Keratinocyte (primary cell): ENCODE measurements at places on chromosomes 6 and 20. TPM values are rescaled to one million over a fixed set of nuclear protein-coding genes. Genes with fewer than 3 reads are reported as not detected.
A peak's percentile ranks its signal among the peaks of the same experiment; 100 is the strongest.

DNA sequence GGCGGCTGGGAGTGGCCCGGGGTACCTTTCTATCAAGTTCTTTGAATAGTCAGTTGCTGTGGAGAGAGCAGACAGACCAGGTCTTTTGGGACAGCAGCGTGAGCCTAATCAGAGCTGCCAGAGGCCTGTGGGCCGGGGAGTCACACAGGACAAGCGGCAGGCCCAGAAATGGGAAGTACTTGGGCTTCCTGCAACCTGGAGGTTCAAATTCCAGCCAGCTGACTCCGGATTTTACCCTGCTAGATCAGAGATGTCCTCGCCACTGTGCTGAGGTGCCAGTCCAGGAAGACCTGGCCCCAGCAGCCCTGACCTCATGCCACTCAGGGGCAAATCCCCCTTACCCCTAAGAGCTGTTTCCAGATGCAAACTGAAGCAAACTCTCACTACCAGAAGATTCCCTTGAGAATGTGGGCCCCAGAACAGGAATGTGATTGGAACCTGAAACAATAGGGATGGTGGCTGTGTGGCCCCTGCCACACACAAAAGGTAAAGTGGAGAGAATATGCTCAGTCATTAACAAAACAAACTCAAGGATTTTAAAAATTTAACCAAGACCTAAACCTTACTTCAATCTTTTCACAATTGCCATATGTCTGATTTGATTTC, 9.7 kb downstream of the BEND3 start:
- no peaks in the 10 kb centered on the region for H3K4me1 ChIP-seq
- H3K4me3 ChIP-seq, result no peak overlapping the region
- no peak for DNase-seq
- H3K27ac ChIP-seq, result no peak overlapping the region
- H3K27me3 ChIP-seq, result no peaks in the 10 kb centered on the region

DNA sequence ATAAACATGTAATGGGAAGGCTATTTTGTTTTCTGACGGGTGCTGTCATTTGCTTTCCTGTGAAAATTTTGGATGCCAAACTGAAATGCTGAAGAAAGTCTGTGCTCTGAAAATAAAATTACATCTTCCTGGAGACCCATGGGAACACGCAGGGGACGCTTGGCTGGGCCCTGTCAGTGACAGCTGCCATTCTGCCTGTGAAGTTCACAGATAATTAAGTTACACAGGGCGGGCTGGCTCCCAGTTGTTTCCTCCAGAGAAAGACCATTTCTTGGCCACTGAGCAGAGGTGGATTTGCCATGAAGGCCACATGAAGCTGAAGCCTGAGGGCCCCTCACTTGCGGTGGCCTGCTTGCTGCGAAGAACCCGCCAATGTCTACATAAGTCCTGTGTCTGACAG, 93.5 kb downstream of the TMEM170B start:
- DNase-seq, result no peak
- H3K27ac ChIP-seq, result no peak overlapping the region
- H3K36me3 ChIP-seq, result no peaks in the 10 kb centered on the region
- H3K4me1 ChIP-seq, result peaks cover 16% of the 10 kb centered on the region
- peaks cover 5% of the 10 kb centered on the region for H3K27me3 ChIP-seq
- H3K4me3 ChIP-seq, result no peak overlapping the region

DNA sequence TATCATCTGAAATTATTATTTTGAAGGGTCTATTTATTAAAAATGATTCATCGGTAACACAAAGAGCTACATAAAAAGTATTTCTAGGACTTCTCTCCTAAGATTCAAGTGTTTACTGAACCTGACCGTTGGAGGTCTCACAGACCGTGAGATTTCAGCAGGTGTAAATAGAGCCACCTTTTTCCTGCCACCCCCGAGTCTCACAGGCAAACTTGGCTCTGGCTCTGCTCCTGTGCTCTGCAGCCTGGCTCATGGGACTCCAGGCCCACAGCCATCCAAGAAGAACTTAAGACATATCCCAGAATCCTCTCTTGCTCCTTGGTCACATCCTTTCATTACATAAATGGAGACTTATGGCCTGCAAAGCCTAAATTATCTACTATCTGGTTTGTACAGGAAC, 67.8 kb upstream of the AGPAT4 start:
- no peaks in the 10 kb centered on the region for H3K4me1 ChIP-seq
- no peak overlapping the region for H3K4me3 ChIP-seq
- no peak overlapping the region for H3K27ac ChIP-seq

GRCh38 chr20:50615407-50615806, 75.9 kb downstream of the RIPOR3 start:
- no peaks in the 10 kb centered on the region for H3K4me1 ChIP-seq
- H3K4me3 ChIP-seq, result no peak overlapping the region
- DNase-seq, result no peak
- H3K27ac ChIP-seq, result no peak overlapping the region
- no peaks in the 10 kb centered on the region for H3K36me3 ChIP-seq

GRCh38 chr6:1039746-1040145, 272.2 kb upstream of the FOXQ1 start:
- DNase-seq, result peak; percentile 17
- H3K27ac ChIP-seq, result peak overlapping the region; percentile 13
- no peaks in the 10 kb centered on the region for H3K36me3 ChIP-seq
- H3K4me1 ChIP-seq, result peaks cover 33% of the 10 kb centered on the region
- peaks cover 5% of the 10 kb centered on the region for H3K27me3 ChIP-seq

- no peaks in the 10 kb centered on the region for H3K36me3 ChIP-seq
- DNase-seq, result no peak
- H3K4me3 ChIP-seq, result no peak overlapping the region
- H3K27me3 ChIP-seq, result no peaks in the 10 kb centered on the region
Measured at GRCh38 chr6:63819831-63820230, 184.2 kb downstream of the PHF3 start.

- no peak overlapping the region for H3K27ac ChIP-seq
- DNase-seq, result no peak
- no peaks in the 10 kb centered on the region for H3K36me3 ChIP-seq
- H3K27me3 ChIP-seq, result no peaks in the 10 kb centered on the region
Measured at GRCh38 chr6:20841806-20842205, 307.5 kb downstream of the CDKAL1 start.

DNA sequence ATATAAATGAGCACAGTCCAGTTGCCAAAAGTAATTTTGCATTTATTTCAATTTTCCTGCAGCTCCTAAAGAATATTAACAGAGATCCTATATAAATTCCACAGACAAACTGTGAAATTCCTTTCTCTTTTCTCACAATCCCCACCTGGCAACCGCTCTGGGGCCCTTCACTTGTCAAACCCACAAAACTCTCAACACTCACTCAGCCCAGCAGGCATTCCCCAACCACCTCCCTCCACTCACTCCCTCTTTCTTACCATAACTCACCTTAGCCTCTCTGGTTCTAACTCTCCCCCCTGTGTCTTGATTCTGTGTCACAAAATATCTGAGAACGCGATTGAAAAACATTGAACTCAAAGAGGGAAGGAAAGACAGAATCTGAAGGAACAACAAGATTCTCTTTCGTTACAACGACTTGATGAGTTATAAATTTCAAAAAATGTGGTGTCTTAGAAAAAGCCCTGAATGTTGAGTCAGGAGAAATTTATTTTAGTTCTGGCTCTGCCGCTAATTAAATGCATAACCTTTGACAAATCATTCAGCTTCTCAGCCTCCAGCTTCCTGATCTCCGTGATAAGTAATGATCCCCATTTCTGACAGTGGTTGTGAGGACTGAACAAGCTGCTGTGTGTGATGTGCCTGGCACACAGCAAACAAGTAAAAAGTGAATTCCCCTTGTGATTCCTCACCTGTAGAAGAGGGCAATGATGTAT, 87.9 kb downstream of the UNC5CL start:
- no peaks in the 10 kb centered on the region for H3K36me3 ChIP-seq
- H3K4me3 ChIP-seq, result peak overlapping the region; percentile 22
- H3K4me1 ChIP-seq, result peaks cover 41% of the 10 kb centered on the region
- peak; percentile 48 for DNase-seq

DNA sequence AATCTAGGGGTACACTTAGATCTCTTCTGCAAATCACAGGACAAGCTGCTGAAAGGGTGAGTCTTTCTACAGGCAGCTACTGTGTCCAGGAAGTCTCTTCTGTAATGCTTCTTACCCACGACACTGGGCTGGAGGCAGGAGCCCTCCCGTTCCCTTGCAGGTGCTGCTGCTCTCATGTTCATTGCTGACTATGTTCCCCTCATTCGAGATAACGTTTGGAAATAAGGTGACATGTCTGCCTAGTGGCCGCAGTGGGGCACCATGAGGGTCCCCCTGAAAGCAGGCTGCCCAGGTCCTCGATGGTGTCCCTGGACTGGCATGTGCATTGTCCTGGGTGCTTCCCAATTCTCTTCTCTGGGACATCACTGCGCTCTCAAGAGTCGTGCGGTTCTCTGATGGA, 74.7 kb downstream of the SYNJ2 start:
- peaks cover 6% of the 10 kb centered on the region for H3K36me3 ChIP-seq
- no peak overlapping the region for H3K4me3 ChIP-seq
- H3K27me3 ChIP-seq, result no peaks in the 10 kb centered on the region
- peaks cover 38% of the 10 kb centered on the region for H3K4me1 ChIP-seq

DNA sequence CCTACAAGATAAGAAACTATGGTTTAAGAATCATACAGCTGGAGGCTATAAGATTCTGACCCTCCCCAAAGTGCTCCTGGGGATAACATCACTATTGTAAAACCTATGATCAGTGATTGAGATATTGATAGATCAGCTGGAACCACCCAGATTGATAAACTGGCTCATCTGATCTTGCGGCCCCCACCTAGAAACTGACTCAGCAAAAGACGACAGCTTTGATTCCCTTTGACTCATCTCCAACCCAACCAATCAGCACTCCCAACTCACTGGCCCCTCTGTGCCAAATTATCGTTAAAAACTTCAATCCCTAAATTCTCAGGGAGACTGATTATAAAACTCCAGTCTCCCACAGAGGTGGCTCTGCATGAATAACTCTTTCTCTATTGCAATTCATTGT, 106.4 kb downstream of the SCP2D1 start:
- no peak for DNase-seq
- H3K27ac ChIP-seq, result no peak overlapping the region
- no peaks in the 10 kb centered on the region for H3K36me3 ChIP-seq
- no peak overlapping the region for H3K4me3 ChIP-seq
- H3K4me1 ChIP-seq, result no peaks in the 10 kb centered on the region

DNA sequence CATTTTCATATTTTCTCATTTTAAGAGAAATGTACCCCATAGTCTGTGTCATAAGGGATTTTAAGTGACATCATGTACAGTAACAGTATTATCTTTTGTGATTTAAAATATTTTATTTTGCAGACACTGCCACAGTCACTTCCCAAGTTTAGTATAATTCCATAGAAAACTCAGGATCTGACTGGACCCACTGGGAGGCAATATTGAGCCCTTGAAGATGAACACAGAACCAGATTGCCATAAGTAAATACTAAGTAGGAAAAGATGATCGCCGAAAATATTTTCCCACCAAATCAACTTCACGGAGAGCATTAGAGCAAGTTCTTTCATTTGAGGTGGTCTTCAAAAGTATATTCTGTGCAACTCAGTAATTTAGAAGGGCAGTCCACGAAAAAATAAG, 17.6 kb upstream of the PKHD1 start:
- no peak overlapping the region for H3K27ac ChIP-seq
- H3K4me1 ChIP-seq, result no peaks in the 10 kb centered on the region
- no peak overlapping the region for H3K4me3 ChIP-seq
- H3K27me3 ChIP-seq, result peaks cover 4% of the 10 kb centered on the region
- H3K36me3 ChIP-seq, result no peaks in the 10 kb centered on the region

DNA sequence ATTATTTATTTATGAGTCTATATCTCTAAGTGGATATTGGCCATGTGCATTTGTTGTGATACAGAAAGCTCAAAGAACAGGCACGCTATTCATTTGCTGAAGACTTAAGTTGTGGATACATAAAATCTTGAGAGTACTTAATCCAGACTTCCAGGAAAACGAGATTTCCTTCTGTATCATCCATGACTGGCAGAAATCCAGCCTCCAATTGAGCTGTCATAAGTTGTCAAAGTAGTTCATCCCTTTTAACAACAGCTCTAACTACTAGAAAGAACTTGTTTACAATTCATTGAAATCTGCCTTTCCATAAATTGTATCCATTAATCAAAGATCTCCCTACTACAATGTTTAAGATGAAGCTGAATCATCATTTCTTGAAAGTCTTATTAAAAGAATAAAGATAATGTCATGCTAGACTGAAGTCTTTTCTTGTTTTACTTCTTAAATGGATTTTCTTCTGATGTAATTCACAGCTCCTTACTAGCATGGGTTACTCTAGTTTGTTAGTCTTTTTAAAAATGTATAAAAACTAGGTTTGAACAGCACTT, 447.3 kb upstream of the CITED2 start:
- H3K27me3 ChIP-seq, result no peaks in the 10 kb centered on the region
- no peak for DNase-seq
- H3K36me3 ChIP-seq, result no peaks in the 10 kb centered on the region
- H3K27ac ChIP-seq, result no peak overlapping the region
- no peak overlapping the region for H3K4me3 ChIP-seq
- no peaks in the 10 kb centered on the region for H3K4me1 ChIP-seq

- peak overlapping the region; percentile 83 for H3K27ac ChIP-seq
- peak overlapping the region; percentile 88 for H3K4me3 ChIP-seq
- H3K4me1 ChIP-seq, result peaks cover 33% of the 10 kb centered on the region
- H3K27me3 ChIP-seq, result no peaks in the 10 kb centered on the region
- DNase-seq, result no peak
Measured at GRCh38 chr6:43770372-43771209, 580 bp downstream of the VEGFA start.

DNA sequence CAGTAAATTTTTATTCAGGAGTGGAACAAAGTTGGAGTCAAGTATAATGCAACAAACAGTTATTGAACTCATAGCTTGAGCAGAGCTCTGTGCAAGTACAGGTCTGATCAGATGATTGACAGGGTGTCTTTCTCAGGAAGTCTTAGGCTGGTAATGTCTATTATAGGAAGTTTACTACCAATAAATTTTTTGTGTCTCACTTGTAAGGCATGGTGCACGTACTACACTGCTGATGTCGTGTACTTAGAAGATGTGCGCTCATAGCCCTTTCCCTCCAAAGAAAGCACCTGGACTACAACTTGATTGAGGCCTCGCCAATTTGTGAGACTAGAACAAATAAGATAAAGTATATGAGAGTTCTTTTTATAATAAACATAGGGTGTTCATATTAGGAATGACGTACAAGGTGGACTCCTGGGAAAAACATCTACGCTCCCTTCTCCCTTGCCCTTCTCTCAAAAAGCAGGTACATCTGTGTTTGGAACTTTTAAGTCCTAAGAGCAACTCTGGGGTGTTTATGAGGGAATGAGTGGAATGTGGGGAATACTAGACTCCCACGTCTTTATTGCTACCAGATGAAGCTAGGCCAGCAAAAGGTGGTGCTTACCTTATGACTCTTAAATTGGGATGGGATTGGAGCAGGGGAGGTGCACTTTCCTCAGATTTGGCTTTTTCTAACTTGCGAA, 1.5 kb downstream of the NDUFAF5 start:
- peak overlapping the region; percentile 71 for H3K27ac ChIP-seq
- H3K27me3 ChIP-seq, result no peaks in the 10 kb centered on the region
- H3K36me3 ChIP-seq, result peaks cover 11% of the 10 kb centered on the region
- no peak for DNase-seq
- peaks cover 15% of the 10 kb centered on the region for H3K4me1 ChIP-seq
- H3K4me3 ChIP-seq, result peak overlapping the region; percentile 83

BRPF3 gene
- polyA plus RNA-seq, result 3.5 to 6.0 TPM (median 4.8 TPM) in 3 replicates

HCRTR2 gene
- polyA plus RNA-seq, result not detected in 3 replicates

MEI4 gene
- 0.01 TPM in 2 of 3 replicates, not detected in the other for polyA plus RNA-seq

C2 gene
- 0.04 TPM in 1 of 3 replicates, not detected in the others for polyA plus RNA-seq

LTB gene
- 0.09 TPM in 1 of 3 replicates, not detected in the others for polyA plus RNA-seq

RNF144B gene
- polyA plus RNA-seq, result 6.9 to 9.0 TPM (median 8.0 TPM) in 3 replicates

AKAP7 gene
- 0.67 to 1.7 TPM (median 1.0 TPM) in 3 replicates for polyA plus RNA-seq

SAPCD1 gene
- 1.1 to 2.1 TPM (median 1.7 TPM) in 3 replicates for polyA plus RNA-seq

PREP gene
- polyA plus RNA-seq, result 34.5 to 75.6 TPM (median 48.3 TPM) in 3 replicates

GPLD1 gene
- 0.01 to 0.09 TPM (median 0.07 TPM) in 3 replicates for polyA plus RNA-seq

EYA2 gene
- not detected in 3 replicates for polyA plus RNA-seq
